ENCODE measurements at places on chromosomes 3 and 15.

DNA sequence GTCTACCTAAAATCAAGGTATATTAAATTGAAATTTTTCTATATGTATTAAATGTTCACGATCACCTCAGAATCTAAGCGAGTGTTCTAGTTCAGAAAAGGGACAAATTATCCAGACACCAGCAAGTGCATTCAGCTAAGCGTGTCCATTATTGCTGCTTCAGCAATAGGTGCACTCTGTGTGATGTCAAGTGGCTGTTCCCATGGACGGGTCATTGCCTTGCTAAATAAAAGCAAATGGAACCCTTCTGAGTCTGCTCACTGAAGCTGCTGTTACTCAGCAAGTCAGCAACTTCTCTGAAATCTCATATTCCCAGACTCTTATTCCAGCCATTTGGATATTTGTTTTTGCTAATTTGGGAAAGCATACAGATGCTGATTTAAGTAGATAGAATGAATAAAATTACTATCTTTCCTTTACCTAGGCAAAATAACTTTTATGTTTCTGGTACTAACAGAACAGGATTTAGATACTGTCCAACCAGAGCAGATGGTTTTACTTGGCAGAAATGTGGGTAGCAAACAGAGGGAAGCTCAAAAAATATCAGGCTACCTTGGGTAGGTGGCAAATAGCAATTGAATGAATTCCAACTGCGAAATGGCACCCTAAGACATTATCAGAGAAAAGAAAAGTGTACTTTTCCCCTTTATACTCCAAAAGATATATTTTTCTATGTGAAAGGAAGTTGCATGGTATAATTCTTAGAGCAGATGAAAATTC lies 407.0 kb downstream of the GAP43 start:
- no peak for DNase-seq

DNA sequence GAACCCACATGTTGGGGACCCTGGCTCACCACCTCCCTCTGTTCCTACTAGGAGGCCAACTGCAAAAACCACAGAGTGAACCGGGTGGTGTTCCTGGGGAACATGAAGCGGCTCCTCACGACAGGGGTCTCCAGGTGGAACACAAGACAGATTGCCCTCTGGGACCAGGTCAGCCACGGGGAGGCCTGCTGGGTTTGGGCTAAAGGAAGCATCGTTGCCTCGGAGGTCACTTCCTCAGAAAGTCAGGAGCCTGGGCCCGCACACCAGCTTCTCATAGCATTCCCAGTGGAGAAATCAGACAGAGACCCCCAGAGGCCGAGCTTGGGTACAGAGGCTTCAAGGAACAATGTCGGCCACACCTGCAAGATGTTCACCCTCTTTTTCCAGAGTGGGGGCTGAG lies 106.8 kb downstream of the ANP32A start:
- DNase-seq, result no peak

- no peak for DNase-seq
Observed at GRCh38 chr15:66069751-66070150, 183.8 kb downstream of the MEGF11 start.

DNA sequence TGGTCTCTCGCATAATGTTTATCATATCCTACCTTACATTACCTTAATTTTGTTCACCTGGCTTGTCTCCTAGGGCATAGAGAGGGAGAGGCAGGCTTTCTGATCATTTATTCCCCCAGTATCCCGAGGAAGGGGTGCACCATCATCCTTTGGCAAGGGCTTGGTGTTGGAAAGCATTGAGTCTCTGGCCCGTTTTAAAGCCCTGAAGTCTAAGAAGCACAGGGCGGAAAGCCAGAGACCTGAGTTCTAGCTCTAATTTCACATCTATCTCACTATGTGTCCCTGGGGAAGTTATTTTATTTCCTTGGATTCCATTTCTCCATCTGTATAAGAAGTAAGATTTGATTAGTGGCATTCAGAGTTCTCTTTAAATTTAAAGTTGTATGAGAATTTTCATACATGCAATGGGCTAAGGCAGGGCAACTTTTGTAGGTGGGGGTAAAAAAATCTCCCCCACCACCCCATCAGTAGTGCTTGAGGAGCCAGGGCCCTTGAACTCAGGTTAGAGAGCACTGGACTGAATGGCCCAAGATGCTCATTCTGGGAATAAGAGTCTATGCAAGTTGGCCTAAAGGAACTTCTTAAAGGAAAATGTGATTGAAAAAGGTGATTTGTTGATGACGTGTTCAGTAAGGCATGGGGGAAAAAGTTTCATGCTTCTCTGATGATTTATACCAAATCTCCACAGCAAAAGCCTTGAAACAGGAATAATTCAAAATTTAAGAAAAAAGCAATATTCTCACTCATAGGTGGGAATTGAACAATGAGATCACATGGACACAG lies 10.1 kb downstream of the TMC3 start:
- no peak for DNase-seq

GRCh38 chr15:37103475-37104423 lies 3.4 kb upstream of the MEIS2 start:
- no peak for DNase-seq

DNA sequence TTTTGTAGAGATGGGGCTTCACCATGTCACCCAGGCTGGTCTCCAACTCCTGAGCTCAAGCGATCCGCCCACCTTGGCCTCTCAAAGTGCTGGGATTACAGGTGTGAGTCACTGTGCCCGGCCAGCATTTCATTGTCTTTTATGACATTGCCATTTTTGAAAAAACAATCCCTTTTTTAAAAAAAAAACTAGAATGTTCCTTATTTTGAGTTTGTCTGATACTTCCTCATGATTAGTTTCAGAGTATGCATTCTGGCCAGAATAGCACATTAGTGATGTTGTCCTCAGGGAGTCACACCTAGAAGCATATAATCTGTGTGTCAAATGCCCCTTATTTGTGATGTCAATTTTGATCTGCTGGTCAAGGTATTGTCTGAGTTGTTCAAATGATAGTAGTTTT lies 21.2 kb upstream of the NMD3 start:
- no peak for DNase-seq

GRCh38 chr15:78977591-78978347 lies 32.9 kb upstream of the CTSH start:
- no peak for DNase-seq

DNA sequence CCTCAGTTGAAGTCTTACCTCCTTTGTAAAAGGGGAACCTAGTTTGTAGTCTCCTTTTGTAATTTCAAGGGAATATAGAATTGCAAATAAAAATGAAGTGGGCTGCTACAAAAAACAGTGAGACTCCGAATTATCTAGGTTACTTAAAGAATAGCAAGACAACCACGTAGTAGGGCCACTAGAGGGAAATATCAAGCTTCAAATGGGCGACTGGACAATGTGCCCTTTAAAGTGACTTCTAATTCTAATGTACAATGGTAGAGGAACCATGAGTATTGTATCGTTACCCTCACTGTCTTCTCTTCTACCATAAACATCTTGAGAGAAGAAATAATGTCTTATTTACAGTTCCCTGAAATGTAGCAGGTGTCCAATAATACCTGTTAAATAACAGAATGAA lies 56.3 kb downstream of the TP63 start:
- DNase-seq, result no peak

DNA sequence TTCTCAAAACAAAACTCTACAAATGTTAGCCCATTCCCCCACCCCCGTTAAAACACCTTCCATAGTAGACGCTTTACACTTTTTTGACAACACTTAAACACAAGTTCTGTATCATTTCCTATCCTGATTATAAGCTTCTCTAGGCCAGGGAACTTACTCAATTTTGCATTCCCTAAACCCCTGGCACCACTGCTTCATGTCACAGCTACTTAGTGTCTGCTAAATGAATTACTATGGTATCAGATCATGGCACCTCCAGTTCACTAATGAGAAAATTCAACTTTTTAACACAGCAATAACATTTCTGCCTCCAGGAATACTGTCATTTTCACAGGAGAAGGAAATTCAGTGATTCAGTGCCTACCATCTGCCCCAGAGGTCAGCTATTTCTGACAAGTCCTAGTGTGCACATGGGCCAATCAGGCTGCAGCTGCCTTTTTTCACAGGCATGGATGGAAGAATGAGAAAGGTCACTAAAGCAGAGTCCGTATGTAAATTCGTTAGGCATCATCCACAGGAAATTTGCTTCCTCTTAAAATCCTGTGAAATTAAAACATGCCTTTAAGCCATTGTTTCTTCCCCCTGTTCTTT lies 18.5 kb downstream of the SFMBT1 start:
- no peak for DNase-seq

- DNase-seq, result no peak
Observed at GRCh38 chr3:69329892-69330291, 56.0 kb downstream of the FRMD4B start.

DNA sequence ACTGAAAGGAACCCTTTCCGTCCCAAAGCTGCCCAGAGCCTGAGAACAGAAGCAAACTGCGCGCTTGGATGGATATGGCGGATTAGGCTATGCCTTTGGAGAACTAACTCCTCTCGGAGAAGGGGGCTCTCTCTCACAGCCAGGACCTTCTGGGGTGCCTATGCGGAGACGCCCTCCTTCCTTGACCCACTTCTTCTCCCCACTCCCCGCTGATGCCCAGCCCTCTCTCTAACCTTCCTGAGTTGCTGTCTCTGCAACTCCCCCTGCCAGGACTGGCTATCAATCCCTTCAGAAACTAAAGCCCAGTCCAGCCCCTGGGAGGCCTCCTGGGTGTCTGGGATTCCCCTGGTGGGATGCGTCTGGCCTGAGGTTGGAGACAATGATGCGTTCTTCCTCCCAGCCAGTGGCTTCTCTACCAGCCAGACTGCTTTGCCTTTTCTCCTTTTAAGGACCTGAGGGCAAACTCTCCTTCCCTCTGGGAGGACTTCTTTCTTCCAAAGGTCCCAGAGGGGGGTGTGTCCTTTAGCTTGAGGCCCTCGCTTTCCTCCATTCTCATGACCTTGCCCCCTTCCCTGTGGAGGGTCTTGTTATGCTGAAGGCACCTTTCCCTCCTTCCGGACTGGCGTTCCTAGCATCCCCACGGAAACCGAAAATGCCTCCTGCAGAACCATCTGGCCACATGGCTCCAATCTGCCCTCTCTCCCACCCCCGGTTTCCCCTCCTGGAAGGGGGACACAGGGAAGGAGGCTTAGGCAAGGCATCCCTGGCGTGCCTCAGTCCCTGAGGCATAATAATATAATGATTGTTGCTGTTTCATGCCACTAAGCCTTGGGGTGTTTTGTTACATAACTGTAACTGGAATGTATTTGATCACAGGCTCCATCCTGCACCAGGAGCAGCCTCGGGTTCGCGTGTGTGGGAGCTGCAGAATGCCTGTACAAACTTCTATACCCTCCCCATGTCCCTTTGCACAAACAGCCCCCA lies 63.4 kb upstream of the C15orf39 start:
- DNase-seq, result no peak

GRCh38 chr3:102605153-102605552 lies 170.3 kb downstream of the ZPLD1 start:
- no peak for DNase-seq

- DNase-seq, result no peak
Observed at GRCh38 chr15:23403550-23403949, 43.5 kb downstream of the GOLGA6L2 start.

- DNase-seq, result no peak
Observed at GRCh38 chr3:78659386-78659987, 1108.3 kb downstream of the ROBO1 start.

GRCh38 chr3:7657214-7658112 lies 796.5 kb downstream of the GRM7 start:
- DNase-seq, result no peak

DNA sequence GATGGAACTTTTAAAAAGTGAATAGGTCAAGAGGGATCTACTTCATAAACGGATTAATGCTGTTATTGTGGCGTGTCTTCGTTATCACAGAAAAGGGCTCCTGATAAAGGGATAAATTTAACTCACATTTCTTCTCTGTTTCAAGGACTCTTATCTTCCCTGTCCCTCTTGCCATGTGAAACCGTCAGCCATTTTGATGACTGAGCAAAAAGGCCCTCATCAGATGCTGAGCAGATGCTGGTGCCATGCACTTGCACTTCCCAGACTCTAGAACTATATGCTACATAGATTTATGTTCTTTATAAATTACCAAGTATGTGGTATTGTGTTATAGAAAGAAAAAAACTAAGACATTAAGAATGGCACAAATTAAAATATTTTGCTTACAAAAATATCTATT lies 1011.8 kb upstream of the GBE1 start:
- DNase-seq, result no peak

DNA sequence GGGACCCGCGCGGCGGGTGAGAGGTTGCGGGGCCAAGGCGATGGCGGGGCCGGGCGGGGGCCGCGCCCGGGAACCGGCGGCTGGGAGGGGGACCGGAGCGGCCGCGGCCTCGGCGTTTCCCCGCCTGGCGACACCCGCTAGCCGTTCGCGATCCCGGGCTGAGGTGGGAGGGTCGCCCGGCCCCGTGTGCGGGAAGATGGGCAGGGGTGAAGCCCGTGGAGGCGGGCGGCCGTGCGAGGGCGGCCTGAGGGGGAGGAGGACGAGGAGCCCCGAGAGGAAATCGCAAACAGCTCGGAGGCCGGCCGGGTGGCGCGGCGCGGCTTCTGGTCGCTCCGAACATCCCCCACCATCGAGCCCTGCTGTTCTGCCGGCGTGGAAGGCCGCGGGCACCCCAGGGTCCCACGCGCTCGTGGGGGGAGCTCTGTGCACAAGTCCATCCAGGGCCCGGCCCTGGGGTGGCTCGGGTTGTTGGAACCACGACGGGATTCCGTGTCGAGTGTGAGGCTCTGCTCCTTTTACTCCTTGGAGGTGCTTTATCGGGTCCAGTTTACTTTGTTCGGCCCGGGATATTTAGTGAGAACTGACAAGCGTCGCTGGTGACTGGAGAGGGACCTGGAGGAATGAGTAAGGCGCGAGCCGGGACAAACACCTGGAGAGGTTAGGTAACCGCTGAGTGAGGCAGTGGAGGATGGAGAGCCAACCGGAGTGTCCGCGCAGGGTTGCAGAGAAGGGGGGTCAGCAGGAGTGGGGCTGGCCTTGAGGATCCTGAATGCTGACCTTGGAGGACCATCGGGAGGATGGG lies 728 bp downstream of the CRTC3 start:
- DNase-seq, result peak; percentile 29

GRCh38 chr3:30354972-30355371 lies 251.4 kb upstream of the TGFBR2 start:
- DNase-seq, result no peak

GRCh38 chr3:79057756-79058155 lies 710.0 kb downstream of the ROBO1 start:
- DNase-seq, result no peak

DNA sequence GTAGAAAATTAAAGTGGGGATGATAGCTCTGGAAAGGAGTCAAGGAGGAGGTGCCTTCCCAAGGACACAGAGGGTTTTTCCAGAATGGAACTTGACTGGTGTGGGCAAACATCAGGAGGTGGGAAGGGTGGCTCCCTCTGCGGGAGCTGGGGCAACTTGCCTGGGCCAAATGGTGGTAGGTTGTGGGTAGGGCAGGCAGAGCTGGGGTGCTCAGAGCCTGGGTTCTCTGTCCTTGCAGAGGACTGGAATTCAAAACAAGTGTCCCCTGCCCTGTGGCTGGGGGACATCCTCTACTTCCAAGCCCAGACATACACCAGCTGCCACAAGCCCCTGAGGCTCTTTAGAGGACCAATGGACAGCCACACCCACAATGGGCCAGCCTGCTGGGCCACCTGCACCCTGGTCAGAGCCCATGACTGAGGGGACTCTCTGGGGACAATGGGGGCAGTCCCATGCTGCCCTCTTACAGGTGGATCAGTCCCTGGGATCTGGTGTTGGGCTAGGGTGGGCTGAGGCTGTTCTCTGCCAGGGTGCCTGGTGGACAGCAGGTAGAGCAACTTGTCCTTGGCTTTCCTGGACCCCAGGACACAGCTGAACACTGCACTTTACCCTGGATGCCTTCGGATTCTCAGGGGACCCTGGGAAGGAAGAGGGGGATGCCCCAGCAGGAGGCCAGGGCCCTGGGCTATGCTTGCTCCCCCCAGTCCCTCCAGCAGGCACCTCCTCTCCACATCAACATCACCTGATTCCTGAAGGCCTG lies 38.6 kb upstream of the CSPG4 start:
- no peak for DNase-seq
